ENCODE measurements at places on chromosomes 5 and 9. TPM values are rescaled to one million over a fixed set of nuclear protein-coding genes. Genes with fewer than 3 reads are reported as not detected.

DOCK8 gene
- total RNA-seq = 20.6 TPM

- DNase-seq = peak; percentile 78
These were observed 2.8 kb downstream of the MGAT4B start for GRCh38 chr5:179803651-179804554.

SLC1A3 gene
- 44.4 TPM for total RNA-seq

SHROOM1 gene
- 5.2 TPM for total RNA-seq

- no peak for DNase-seq
These were observed 120.9 kb upstream of the TARS1 start for GRCh38 chr5:33319841-33320240.

- no peak for DNase-seq
These were observed 63.1 kb upstream of the ATG10 start for GRCh38 chr5:81908771-81909170.

- DNase-seq = no peak
These were observed 6.4 kb upstream of the ARL14EPL start for GRCh38 chr5:116025866-116026265.

DNAJC25 gene
- 7.2 TPM for total RNA-seq

DNA sequence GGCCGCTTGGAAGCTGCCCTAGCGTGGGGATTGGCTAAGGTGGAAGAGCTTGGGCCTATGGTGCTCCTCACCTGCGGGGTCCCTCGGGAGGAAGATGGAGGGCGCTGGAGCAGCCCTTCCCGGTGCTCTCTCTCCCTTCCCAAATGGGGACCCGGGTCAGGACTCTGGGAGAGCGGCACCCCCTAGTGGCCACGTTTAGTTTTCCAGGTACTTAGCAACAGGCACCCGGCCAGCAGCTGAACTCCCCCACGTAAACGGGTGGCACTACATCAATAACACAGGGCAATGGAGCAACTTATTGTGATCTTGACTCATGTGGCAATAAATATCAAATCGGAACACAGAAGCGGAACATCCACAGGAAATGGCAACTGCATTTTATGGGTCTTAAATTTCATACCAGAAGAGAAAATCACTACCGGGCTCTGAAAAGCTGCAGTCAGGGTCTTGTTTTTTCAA, 316.6 kb downstream of the AGTPBP1 start:
- peak; percentile 86 for DNase-seq

GRCh38 chr9:38437193-38437823, 13.1 kb upstream of the IGFBPL1 start:
- no peak for DNase-seq

DNA sequence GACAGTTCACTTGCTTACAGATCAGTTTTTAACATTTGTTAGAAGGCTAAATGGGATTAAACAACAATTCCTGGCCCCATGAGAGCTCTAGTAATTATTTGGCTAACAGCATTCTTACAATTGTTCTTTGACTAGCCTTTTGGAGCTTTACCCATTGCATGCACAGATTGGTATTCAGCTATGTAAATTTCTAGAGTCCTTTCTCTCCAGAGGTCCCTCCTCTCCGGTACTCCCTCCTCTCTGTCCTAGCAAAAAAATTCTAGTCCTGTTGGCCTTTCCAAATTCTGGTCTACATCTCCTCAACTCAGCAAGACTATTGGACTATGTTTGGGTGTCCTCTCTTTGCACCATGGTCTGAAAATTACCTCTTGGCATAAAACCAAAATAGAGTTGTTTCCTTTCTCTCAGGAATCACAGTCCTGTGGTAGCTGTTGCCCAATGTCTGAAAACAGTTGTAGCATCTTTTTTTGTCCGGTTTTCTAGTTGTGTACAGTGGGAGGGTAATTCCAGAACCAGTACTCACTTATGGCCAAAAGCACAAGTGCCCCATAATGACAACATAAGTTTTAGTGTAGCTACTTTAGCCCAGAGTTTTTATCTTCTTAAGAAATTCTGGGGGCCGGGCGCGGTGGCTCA, 18.1 kb downstream of the SAR1B start:
- no peak for DNase-seq

DNA sequence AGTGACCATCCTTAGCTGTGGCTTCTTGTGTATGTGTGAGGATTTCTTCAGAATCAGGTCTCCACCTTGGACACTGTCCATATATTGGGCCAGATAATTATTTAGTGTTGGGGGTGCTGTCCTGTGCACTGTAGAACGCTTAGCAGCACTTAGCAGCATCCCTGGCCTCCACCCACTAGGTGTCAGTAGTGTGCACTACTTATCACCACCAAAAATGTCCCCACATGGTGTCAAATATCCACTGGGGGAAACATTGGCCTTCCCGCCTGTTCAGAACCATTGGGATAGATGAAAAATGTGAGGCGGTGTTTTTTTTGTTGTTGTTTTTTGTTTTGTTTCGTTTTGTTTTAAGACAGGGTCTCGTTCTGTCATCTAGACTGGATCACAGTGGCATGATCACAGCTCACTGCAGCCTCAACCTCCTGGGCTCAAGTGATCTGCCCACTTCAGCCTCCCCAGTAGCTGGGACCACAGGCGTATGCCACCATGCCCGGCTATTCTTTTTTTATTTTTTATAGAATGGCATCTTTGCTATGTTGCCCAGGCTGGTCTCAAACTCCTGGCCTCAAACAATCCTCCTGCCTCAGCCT, 67.7 kb downstream of the TENT4A start:
- no peak for DNase-seq

DNA sequence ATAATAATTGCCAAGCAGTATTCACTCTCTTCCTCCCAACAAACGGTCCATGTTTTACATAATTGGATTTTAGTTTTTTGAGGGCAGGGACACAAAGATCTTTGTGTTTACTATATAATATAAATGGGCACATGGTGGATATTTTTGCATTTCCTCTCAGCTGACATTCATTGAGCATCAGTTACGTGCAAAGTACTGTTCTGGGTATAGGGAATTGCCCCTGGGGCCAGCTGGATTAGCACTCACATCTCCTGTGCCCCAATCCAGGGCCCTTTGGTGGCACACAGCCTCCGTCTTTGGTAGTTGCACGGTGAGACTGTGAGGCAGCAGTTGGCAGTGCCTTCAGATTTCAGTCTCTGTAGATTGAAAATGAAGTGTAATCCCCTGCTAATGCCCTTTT, 1.6 kb downstream of the TDRD7 start:
- DNase-seq = no peak

ANXA2R gene
- 2.3 TPM for total RNA-seq

GAPVD1 gene
- total RNA-seq = 42.5 TPM

DNA sequence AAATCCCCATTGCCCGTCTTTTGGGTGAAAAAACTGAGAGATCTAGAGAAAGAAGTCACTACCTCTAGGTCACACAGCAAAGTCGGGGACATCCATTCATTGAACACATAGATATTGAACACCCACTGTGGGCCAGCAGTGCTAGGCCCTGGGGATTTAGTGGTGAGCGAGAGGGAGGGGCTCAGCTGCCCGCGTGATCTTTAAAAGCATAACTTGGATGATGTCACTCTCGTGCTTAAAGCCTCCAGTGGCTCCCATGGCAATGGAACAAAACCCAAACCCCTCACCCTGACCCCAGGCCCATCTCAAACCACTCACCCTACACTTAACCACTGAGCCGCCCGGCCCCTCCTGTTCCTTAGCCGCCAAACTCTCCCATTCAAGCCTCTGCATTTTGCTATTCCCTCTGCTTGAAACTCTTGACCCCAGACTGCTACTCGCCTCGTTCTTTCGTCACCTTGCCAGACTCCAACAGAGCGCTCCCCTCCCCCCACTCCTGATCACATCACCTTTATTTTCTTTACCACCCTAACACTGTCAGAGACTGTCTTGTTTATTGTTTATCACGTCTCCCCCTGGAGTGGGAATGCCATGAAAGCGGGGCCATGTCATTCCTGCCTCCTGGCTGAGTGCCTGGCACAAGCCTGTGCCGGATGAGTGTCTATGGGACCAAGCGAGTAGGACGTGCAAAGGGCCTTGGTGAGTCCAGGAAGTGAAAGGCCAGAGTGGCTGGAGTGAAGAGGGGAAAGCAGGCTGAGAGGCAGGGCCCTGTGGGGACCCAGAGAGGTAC, 710 bp upstream of the PIP5KL1 start:
- no peak for DNase-seq

- peak; percentile 89 for DNase-seq
These were observed 14.2 kb upstream of the RALGDS start for GRCh38 chr9:133135146-133135745.

PCDHB5 gene
- total RNA-seq = 3.1 TPM

GRCh38 chr5:11143456-11144267, 382.6 kb upstream of the DAP start:
- DNase-seq = no peak

DNA sequence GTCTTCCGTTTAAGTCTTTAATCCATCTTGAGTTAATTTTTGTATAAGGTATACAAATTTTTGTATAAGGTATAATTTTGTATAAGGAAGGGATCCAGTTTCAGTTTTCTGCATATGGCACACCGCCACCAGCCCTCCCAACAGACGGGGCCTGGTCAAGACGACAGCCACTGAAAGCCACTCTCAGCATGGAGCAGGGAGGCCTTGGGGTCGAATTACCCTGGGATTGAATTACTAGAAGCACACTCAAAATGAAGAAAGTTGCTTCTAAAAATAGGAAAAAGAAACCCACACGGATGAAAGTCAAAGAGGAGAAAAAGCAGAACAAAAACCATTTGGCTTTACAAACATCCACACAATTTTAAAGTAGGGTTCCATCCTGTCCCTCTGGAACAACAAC, 586.2 kb upstream of the ADAMTS16 start:
- no peak for DNase-seq

DNA sequence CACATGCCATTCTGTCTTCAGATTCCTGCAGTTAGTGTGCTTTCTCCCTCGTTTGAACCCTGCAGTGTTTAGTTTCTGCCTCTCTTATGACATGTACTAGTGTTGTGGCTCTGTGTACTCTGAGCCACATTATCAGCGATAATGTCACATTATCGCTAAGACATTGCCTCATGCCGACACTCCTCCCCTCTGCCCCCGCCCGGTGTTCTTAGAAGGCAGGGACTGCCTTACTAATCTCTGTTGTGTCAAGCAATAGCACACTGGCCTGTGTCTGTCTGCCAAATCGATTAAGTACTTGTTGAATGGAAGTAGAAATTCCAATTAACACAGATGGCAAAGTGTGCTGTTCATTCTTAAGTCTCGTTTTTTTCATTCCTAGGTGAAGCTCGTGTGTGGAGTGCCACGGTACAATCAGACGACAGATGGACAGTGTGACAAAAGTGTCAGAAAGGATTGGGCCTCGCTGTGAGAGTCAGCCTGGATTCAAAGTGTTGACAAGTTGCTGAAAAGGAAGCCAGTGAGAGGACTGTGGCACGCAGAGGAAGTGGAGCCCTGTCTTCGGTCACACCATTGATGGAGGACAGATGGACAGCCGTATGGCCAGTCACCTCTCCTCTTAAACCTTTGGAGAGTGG, 10.5 kb downstream of the PIK3R1 start:
- no peak for DNase-seq

RNF130 gene
- total RNA-seq = 66.6 TPM

PCDHB15 gene
- 3.8 TPM for total RNA-seq

GGTA1 gene
- 11.0 TPM for total RNA-seq

GRCh38 chr9:99238331-99238730, 16.2 kb downstream of the SEC61B start:
- no peak for DNase-seq

SCAMP1 gene
- total RNA-seq = 46.1 TPM

FOXI1 gene
- total RNA-seq = not detected

WDR38 gene
- not detected for total RNA-seq

DNA sequence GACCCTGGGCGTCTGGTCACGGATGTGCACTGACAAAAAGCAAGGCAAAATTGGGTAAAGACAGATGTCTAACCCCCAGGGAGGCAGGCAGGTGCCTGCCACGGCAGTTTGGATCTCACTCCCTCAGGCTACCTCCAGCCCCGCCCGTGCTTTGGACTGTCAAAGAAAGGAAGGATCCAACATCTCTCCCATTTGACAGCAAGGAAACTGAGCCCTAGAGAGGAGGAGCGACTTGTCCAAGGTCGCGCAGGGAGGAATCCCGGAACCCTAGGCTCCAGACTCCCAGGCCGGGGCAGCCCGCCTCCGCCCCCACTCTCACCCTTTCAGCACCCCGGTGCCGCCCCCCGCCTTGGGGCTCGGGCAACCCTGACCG, 376 bp downstream of the GOLGA1 start:
- peak; percentile 81 for DNase-seq

SLC25A2 gene
- total RNA-seq = 0.46 TPM

GRCh38 chr5:33367416-33367815, 73.3 kb upstream of the TARS1 start:
- DNase-seq = no peak

- DNase-seq = no peak
These were observed 617.0 kb downstream of the RAB3C start for GRCh38 chr5:59199868-59200267.

DNA sequence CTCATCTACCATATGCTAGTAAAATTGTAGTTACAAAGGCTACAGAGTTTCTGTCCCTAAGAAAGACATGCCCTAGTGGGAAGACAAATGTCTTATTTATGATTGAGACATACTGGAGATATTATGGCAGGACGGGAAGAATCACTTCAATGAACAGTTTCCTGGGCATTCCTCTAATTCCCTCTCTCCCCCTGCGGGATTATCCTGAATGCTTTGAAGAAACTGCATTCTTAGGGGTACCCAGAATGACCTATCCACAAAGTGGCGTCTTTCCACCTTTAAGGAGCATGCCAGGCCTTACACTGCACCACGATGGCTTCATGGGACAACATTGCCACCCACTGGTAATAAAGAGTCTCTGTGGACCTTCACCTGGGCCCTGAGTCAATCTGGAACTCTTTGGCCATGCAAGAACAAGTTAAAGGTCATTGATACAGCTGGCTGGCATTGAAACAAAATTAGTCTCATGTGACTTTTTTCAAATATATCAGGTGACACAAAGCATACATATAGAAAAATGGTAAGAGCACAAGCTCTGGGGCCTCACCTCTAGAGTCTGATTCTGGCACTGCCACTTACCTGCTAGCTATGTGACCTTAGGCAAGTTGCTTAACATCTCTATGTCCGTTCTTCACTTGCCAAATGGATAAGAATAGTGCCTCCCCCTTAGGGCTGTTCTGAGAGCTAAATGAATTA, 32.0 kb downstream of the ANKRD55 start:
- no peak for DNase-seq

DNA sequence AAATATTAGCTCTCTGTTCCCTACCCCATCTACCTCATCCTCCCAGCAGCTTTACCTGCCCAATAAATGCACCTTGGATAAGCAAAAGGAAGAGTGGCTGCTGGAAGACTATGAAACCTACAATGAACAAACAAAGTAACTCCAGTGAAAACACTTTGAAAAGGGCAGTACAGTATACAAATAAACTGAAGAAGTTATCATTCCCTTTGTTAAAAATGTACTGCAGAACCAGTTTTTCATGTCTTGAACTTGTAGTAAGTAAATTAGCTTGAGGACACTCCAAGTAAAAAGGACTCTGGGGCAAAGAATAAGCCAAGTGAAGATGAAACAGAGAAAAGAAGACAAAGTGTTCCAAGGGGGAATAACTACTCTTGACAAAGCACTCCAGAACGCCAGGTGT, 457.1 kb downstream of the DTWD2 start:
- DNase-seq = no peak

- no peak for DNase-seq
These were observed 10.0 kb downstream of the MOCS2 start for GRCh38 chr5:53099546-53099945.
